KG1 (cell line): ENCODE measurements at places on chromosomes 2 and 18.

DNA sequence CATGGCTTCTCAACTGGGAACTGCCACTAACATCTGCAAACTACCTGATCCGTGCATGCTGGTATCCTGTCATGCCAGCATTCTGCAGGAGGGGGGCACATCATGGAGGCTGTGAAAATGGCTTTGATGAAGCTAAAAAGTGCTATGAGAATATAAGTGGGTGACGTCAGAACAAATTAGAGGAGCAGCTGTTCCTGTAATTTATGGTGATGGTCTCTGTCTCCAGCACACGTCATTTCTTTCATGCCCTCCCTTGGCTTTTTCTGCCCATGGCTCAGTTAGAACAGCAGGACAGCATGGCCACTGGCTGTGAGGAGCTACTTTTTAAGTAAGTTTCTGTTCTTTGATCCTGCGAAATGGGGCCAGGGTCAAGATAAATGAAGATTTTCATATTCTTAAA is 466.3 kb downstream of the THSD7B start:
- no peak for DNase-seq

GRCh38 chr2:34570266-34570872 is 971.3 kb upstream of the FAM98A start:
- DNase-seq, result peak; percentile 3

DNA sequence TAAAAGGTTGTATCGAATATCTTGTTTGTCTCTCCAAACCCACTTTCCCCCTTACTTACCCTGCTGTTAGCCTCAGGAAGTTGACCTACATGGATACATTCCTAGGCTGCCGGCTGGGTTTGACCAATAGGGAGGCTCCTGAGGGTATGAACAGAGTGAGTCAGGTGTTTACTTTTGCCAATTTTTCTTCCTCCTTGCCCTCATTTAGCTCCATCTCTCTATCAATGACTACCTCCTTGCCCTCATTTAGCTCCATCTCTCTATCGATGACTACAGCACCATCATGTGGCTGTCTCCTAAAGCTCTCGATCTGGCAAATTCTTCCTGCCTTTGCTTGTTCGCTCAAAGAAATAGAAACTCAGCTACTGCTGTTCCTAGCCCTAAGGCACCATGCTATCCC is 571.9 kb upstream of the CRIM1 start:
- no peak for DNase-seq

- no peak for DNase-seq
Measured at GRCh38 chr2:173300458-173300857, 54.2 kb upstream of the CDCA7 start.

DNA sequence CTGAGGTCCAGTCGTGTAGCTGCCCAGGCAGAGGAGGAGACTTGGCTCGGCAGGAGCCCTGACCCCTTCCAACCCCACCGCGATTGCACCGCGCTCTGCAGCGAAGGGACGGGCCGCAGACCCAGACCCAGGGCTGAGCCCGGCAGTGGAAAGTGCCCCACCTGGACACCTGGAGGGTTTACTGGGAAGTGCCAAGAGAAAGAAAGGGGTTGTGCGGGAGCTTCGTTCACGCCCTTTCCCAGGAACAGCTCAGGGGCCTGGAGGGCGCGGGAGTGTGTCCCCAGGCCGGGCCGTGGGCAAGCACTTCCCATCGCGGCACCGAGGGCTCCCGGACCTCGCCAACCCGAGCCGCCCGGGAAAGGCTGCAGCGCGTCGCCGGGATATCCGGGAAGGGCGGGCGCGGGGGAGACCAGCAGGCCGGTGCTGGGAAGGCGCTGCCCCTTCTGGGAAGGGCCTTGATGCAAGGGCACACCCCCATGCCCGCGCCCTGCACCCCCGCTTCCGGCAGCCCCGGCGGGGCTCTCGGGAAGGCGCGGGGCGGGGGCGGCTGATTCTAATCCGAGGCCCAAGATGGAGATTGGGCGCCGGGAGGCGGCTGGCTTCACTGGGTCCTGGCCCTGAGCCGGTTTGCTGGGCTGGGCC is 36.1 kb upstream of the MRPL33 start:
- DNase-seq, result no peak

GRCh38 chr2:65716698-65717097 is 284.3 kb upstream of the SPRED2 start:
- DNase-seq, result no peak
